ENCODE measurements at places on chromosomes 6 and 20. TPM values are rescaled to one million over a fixed set of nuclear protein-coding genes. Genes with fewer than 3 reads are reported as not detected.
A peak's percentile ranks its signal among the peaks of the same experiment; 100 is the strongest.

HSPA1L gene
- 1.1 TPM for total RNA-seq

JAG1 gene
- total RNA-seq: 69.6 TPM

PDE7B gene
- 16.9 TPM for total RNA-seq

KCNG1 gene
- total RNA-seq: 11.9 TPM

CRNKL1 gene
- 19.3 TPM for total RNA-seq

GRCh38 chr20:4090756-4091489 is 75.6 kb upstream of the RNF24 start:
- H3K27ac ChIP-seq: peak overlapping the region; percentile 4
- no peak overlapping the region for H3K4me3 ChIP-seq
- DNase-seq: no peak
- no peaks in the 10 kb centered on the region for H3K4me1 ChIP-seq

DNA sequence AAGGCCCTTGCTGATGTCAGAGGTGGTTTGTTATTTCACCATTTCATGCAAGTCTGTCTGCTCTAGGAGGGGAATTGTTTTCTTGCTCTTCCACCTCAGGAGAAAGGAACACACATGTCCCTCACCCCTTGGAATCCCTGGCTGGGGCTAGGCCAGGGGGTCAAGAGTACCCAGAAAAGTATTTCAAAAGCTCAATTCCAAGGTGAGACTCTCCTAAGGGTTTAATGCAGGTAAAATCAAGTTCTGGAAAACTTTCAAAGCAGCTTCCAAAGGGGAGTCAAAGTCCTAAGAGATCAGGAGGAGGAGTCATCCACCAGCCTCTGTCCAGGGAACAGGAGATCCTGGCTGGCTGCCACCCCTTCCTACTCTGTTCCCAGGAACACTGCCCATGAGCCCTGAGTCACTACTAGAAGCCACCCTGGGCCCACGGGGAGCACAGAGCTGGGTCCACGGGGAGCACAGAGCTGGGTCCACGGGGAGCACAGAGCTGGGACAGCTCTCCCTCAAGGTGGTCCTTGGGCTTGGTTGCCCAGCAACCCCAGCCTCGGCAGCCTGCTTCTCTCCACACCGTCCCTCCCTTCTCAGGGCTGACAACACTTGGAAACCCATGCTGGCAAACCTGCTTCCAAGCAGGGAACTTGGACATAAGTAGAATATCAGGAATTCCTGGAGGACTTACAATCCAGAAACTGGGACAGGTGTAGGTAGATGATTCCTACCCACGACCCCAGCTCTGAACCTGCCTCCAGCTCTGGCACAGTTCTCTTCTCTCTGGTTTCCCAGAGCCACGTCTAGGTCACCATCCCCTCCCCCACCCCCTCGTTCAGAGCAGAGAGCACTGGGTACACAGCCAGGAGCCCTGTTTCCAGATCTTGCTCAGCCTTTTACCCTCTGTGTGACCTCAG is 35.3 kb upstream of the CDKN1A start:
- no peaks in the 10 kb centered on the region for H3K36me3 ChIP-seq
- peak; percentile 95 for DNase-seq
- H3K27me3 ChIP-seq: no peaks in the 10 kb centered on the region
- no peak overlapping the region for H3K4me3 ChIP-seq
- peaks cover 9% of the 10 kb centered on the region for H3K4me1 ChIP-seq

DNA sequence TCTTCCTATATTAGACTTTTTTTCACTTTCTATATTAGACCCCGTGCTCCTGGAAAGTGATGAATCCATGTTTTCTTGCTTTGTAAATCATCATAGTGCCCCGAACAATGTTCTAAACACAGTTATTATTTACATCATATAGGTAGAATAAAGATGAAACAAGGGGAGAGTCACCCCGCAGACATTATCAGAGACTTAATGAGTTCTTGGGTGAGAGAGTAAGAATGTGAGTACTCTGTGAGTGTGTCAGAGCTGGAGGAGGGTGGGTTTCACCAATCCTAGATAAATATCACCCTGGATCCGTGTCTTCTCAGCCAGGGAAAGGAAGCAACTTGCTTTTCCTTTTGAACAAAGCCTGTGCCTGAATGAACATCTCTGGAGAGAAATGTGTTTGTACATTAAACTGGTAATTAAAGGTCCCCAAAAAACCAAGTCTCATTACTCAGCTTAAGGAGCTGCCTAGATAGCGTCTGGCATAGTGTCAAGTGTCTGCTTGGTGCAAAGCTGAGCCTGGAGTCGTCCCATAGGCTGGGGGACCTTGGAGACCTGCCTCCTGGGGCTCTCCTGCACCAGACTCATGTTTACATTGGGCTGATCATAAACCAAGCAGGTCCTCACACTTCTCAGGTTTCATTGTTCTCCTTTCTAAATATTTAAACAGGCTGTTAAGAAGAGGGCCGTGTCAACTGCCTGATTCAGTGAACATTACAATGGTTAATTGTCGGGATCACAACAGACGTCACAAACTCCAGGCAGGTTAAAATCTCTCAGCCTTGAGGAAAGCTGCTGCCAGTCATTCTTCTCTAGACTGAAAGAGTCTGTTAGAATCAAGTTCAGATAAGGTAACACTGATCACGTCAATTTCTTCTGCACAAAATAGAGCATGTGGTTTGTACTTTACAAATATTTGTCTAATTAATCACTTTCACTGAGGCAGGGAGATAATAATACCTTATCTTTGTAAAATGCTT is 179.7 kb upstream of the MYLIP start:
- H3K4me1 ChIP-seq: peaks cover 11% of the 10 kb centered on the region
- no peaks in the 10 kb centered on the region for H3K27me3 ChIP-seq
- peak; percentile 80 for DNase-seq
- H3K4me3 ChIP-seq: no peak overlapping the region
- no peaks in the 10 kb centered on the region for H3K36me3 ChIP-seq

GRCh38 chr20:47063407-47063806 is 168.8 kb downstream of the EYA2 start:
- H3K36me3 ChIP-seq: no peaks in the 10 kb centered on the region
- peak; percentile 91 for DNase-seq
- no peaks in the 10 kb centered on the region for H3K27me3 ChIP-seq

DNA sequence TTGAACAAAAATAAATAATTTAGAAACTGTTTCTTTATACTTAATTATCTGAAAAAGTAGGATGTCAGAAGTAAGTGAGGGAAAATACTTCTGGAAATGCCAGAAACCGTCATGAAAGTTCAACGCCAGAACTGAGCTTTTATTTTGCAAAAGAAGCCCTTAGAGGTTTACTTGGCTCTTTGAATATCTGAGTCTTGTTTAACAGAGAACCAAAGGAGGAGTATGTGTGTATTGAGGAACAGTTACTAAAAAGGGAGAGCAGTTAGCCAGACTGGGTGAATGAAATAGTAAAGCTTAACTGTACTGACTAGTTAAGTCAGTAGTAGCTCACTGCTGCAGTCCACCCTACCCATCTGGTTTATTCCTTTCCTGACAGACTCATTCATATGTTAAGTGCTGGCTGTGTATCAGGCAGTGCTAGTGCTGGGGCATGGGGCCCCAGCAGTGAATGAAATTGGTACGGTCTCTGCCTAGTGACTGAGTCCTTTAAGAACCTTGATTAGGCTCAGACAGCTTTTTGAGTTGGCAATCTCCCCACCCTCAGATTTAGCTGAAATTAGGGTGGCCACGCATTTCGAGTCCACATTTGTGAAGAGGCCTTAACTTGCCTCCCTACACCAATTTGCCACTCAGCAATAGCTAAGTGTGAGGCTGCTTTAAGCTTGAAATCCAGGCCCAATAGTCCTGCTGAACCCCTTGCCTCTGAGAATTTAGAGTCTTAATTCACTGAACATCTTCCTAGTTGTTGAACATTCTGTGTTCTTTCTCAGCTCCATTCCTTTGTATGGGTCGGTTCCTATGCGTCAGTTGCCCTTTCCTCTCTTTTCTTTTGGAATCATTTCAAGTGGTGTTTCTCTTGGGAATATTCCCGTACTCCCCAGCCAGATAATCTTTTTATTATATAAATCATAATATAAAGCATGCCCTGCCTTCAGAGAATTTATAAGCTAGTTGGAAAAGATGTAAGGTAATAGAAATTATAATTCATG is 20.2 kb downstream of the MAP3K4 start:
- H3K36me3 ChIP-seq: no peaks in the 10 kb centered on the region
- no peak overlapping the region for H3K27ac ChIP-seq
- no peak for DNase-seq
- H3K4me1 ChIP-seq: peaks cover 19% of the 10 kb centered on the region

GRCh38 chr20:13336308-13337089 is 115.4 kb downstream of the ISM1 start:
- DNase-seq: no peak
- no peak overlapping the region for H3K4me3 ChIP-seq
- H3K36me3 ChIP-seq: no peaks in the 10 kb centered on the region
- H3K27me3 ChIP-seq: no peaks in the 10 kb centered on the region
- no peaks in the 10 kb centered on the region for H3K4me1 ChIP-seq

- no peaks in the 10 kb centered on the region for H3K4me1 ChIP-seq
- DNase-seq: peak; percentile 86
- no peak overlapping the region for H3K27ac ChIP-seq
- H3K27me3 ChIP-seq: no peaks in the 10 kb centered on the region
- no peak overlapping the region for H3K4me3 ChIP-seq
These were observed 9.4 kb upstream of the HDDC2 start for GRCh38 chr6:125310994-125311649.

DNA sequence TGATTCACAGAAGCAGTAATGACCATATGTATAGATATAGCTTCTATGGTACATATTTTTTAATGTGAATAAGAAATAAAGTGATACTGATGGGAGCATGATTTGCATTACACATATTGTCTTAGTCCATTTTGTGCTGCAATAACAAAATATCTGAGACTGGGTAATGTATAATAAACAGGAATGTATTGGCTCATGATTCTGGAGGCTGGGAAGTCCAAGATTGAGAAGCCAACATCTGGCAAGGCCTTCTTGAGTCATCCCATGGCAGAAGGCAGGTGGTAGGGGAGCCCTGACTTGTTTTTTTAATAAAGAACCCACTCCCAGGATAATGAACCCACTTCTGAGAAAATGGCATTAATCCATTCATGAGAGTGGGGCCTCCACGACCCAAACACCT is 185.6 kb upstream of the RREB1 start:
- H3K4me1 ChIP-seq: peaks cover 7% of the 10 kb centered on the region
- H3K36me3 ChIP-seq: no peaks in the 10 kb centered on the region
- DNase-seq: no peak
- no peak overlapping the region for H3K4me3 ChIP-seq
- no peak overlapping the region for H3K27ac ChIP-seq

- H3K4me3 ChIP-seq: no peak overlapping the region
- H3K4me1 ChIP-seq: no peaks in the 10 kb centered on the region
- no peaks in the 10 kb centered on the region for H3K36me3 ChIP-seq
- no peaks in the 10 kb centered on the region for H3K27me3 ChIP-seq
- peak; percentile 56 for DNase-seq
These were observed 74.1 kb upstream of the PAK5 start for GRCh38 chr20:9912858-9913434.

DNA sequence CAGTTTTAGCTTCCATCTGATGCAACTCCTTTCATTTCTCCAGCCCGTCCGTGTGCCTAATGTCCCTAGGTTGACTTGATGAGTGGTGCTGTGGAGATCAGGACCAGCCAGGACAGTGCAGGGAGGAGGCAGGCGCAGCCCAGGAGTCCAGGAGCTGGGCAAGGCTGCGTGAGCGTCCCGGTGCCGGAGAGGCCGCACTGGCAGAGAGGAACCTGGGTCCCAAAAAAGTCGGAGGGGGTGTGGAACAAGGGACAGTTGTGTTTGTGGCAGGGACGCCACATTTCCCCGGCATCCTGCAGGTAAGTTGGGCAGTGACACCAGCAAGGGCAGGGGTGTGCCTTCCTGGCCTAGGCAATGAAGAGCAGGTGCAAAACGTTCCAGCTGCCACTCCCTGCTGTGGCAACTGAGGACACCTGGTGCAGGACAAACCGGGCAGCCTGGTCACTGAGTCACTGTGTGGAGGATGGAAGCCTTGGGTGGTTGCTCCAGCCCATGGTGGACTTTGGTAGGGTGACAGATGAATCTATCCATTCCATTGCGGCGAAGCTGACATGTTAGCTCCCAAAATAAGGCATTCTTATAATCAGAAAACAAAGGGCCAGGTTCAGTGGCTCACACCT is 53.2 kb downstream of the RAMACL start:
- no peak overlapping the region for H3K27ac ChIP-seq
- H3K4me1 ChIP-seq: no peaks in the 10 kb centered on the region
- peaks cover 77% of the 10 kb centered on the region for H3K36me3 ChIP-seq
- no peak overlapping the region for H3K4me3 ChIP-seq

DNA sequence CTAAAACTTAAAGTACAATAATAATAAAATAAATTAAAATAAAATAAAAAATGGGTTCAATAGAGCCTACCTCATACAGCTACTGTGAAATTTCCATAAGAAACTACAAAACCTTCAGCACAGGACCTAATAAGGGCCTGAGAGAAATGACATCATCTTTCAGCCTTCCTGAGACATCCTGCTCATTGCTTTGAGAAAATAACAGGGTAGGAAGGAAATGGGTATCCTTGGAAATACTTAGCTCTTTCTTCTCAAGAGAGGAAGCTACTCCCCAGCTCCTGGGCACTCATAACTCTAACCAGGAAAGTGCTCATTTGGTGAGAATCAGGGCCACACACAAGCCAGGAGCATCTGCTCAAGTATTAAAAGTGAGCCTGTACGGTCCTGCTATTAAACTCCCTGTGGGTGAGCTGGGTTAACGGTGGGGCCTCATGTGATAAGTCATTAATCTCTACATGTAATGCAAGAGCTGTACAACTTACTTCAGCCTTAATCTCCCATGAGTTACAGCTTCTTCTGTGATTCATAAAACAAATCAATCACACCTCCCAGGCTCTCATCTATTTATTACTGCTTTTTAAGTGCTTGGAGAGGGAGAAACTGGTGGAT is 141.4 kb downstream of the MAFB start:
- no peaks in the 10 kb centered on the region for H3K27me3 ChIP-seq
- H3K27ac ChIP-seq: no peak overlapping the region
- H3K36me3 ChIP-seq: no peaks in the 10 kb centered on the region
- DNase-seq: no peak
- H3K4me3 ChIP-seq: no peak overlapping the region
- H3K4me1 ChIP-seq: no peaks in the 10 kb centered on the region

DNA sequence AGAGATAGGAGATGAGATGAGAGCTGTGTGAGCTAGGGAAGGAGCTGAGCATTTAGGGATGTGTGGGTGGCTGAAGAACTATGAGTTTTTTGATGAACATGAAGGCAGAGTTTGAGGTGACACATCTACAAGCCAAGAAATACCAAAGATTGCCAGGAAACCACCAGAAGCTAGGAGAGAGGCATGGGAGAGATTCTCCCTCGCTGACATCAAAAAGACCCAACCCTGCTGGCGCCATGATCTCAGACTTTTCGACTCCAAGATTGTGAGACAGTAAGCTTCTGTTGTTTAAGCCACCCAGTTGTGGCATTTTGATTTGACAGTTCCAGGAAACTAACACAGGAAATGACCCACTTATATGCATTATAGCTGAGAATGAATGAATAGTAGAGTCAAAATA is 790.9 kb downstream of the TFAP2A start:
- H3K4me3 ChIP-seq: no peak overlapping the region
- H3K27ac ChIP-seq: no peak overlapping the region
- H3K36me3 ChIP-seq: no peaks in the 10 kb centered on the region
- no peaks in the 10 kb centered on the region for H3K27me3 ChIP-seq
- no peaks in the 10 kb centered on the region for H3K4me1 ChIP-seq
